ENCODE measurements at places on chromosomes 3 and 15. TPM values are rescaled to one million over a fixed set of nuclear protein-coding genes. Genes with fewer than 3 reads are reported as not detected.

The CP gene
- total RNA-seq: 0.33 TPM

The ADAMTS9 gene
- total RNA-seq: 1.5 TPM

The AHSG gene
- total RNA-seq: not detected

The DNAH12 gene
- under 0.01 TPM for total RNA-seq

The CRYGS gene
- total RNA-seq: 2.0 TPM

The SEMA3G gene
- total RNA-seq: under 0.01 TPM
